ENCODE measurements at places on chromosomes 16 and 17. TPM values are rescaled to one million over a fixed set of nuclear protein-coding genes. Genes with fewer than 3 reads are reported as not detected.

GRCh38 chr16:85523602-85524364 is 89.3 kb upstream of the GSE1 start:
- no peak for DNase-seq

DNA sequence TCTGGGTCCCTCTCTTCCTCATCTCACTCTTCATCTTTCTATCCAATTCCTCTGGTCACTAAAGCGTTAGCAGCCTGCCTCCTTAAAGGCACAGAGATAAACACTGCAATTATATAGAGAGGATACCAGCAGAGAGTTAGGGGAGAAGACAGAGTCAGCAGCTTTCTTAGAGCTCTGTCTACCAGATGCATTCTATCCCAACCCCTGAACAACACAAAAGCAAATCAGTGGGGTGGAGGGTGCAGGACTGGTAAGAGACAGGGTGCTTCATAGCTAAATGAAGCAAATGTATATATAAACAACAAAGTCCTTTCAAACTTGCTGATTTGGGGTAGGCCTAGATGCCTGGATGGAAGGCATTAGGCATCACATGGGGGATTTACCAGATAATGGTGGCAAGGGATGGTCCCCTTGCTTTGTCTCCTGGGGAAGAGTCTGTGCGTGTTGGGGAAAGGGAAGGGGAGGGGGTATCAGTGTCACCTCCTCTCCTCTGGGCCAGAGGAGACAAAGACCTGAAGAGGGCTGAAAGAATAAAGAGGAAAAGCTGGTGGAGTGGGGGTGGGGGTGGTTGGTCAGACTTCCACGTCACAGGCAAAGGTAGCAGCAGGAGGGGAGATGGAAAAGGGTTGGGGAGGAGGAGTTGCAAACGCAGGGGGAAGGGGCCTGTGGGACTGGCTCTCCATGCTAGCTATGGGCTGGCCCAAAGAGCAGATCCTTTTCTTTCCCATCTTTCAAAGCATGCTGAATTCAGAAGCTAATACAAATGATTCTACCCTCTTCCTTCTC is 12.0 kb downstream of the HOXB4 start:
- no peak for DNase-seq

Gene SULT1A1
- 9.9 TPM for total RNA-seq

GRCh38 chr17:50855708-50856330 is 10.3 kb downstream of the TOB1 start:
- DNase-seq = no peak

DNA sequence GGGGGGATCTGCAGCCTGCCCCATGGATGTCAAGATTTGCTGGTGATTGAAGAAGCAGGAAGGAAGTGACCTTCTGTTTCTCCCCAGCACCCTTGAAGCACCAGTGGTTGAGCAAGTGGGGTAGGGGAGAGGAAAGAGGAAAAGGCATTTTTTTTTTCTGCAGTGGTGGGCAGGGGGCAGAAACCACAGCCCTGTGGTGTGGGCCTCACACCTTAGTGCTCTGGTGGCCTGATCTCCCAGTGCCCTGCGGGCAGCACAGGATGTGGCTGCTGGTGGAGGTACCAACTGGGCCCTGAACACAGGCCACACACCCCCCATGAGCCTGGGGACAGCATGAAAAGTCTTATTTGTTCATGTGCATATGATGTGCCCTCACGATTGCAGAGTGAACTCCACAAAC is 7.1 kb downstream of the ITGAD start:
- DNase-seq = no peak

- DNase-seq = no peak
Observed at GRCh38 chr16:30937692-30938091, 11.2 kb upstream of the ORAI3 start.

Measured in mesothelial cell of epicardium (in vitro differentiated cells).